ENCODE measurements at places on chromosomes 2 and 18.

DNA sequence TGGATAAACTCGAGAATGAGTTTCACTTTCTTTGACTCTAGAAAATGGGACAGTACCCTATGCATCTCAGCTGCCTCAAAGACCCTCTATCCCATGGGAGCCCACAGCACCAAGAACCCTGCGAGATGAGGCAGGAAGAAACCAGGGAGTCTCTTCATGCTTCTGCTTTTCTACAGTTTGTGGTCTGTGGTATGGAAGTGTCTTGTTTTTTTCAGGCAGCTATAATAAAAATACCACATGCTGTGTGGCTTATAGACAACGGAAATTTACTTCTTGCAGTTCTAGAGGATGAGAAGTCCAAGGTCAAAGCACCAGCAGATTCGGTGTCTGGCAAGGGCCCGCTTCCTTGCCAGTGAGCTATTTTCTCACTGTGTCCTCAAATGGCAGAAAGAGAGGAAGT is 257.9 kb downstream of the SUCLG1 start:
- DNase-seq = no peak

- DNase-seq = no peak
Measured at GRCh38 chr2:138267161-138267901, 234.2 kb upstream of the SPOPL start.

DNA sequence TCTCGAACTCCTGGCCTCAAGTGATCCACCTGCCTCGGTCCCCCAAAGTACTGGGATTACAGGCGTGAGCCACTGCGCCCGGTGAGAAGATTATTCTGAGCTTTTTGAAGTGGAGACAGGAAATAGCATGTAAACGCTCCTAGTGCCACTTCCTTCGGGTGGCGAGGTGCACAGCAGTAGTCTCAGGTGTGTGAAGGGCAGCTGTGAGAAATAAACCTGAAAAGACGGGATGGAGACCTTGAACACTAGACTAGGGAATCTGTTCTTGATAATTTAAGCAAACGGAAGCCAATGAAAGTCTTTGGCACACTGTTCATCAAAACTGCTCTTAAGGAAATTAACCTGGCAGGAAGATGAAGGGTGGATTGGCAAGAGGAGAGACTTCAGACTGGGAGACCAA is 439 bp upstream of the PLEKHH2 start:
- peak; percentile 7 for DNase-seq

- DNase-seq = no peak
Measured at GRCh38 chr2:203908066-203908796, 28.3 kb upstream of the ICOS start.

DNA sequence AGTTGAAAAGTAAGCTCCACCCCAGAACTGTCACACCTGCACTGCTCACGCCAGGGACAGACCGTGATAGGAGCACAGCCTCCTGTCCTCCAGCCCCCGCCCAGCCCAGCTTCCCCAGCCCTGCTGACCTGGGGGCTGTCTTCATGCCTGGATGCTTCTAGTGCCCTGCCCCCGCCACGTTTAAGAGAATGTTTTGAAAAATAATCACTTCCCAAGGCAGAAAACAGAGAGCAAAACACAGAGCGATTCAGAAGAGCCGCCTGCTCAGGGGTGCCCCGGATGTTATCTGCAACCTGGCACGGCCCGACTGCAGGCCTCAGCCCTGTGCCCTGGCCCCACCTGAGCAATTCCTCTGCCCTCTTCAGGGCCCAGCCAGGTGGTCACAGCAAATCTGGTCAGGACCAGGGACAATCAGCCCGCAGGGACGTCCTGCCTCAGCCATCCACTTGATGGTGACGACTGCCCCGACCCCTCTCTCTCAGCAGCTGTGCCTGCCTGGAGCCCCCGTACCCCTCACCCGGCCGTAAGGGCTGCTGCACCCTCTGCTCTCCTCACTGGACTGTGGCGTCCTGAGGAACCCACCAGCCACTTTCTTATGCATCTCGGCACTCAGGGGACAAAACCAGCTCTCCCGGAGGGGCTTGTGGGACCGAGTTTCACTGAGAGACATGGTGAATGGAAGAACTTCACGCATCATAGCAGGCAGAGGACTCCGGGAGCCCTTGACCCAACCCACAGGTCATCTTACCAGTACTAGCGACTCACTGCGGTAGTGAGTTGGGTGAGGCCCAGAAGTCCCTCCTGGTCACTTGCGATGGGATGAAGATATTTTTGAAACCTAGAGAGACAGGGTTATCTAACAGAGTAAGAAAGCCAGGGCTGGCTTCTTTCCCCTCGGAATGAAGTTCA is 30.2 kb downstream of the ADI1 start:
- no peak for DNase-seq

GRCh38 chr2:11314487-11314886 is 29.9 kb downstream of the ROCK2 start:
- no peak for DNase-seq

GRCh38 chr18:62357079-62357719 is 32.1 kb downstream of the TNFRSF11A start:
- DNase-seq = no peak

DNA sequence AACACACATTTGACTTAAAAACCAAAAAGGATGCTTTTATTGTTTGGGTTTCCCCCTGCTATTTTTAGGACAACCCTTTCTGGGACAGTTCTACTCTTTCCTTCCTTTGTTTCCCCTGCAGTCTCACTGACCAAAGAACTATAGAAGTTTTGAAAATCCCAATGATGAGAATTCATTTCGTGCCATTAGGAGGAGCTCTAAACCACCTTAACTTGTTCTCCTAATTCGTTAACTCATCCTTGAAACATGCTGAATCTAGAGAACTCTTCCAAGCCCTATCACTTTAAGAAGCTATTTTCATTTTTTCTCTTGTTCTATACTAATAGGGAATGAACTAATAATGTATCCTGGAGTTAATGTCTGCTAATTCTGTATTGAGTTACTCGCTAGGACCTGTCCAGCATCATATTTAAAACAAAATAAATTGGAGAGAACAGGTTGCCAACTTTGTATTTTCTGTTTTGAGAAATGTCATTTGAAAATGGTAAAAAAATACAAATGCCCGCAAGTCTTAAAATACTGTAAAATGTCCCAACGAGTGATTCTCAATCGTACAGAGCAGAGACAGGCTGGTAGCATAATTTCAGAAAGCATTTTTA is 62.9 kb downstream of the AFTPH start:
- no peak for DNase-seq

GRCh38 chr2:236171181-236171679 is 3.0 kb upstream of the GBX2 start:
- DNase-seq = no peak

DNA sequence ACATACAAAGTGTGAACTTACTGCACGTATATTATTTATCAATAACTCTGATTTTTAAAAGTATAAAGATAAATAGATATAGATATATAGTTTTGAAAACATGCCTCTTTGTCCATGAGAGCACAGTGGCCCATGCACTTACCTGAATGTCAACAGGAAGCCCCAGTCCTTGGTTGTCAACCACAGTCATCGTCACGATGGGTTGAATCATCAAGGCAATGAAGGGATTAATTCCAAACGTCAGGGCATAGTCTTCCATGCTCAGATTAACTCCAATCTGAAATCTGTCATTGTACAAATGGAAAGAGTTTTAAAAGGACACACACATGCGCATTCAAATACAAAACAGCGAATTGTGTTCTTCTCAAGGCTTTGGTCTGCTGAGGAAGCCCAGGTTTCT is 15.5 kb downstream of the SCYGR4 start:
- no peak for DNase-seq

GRCh38 chr2:12456293-12457106 is 260.2 kb upstream of the TRIB2 start:
- peak; percentile 43 for DNase-seq

Measured in activated CD4-positive, alpha-beta T cell treated with anti-CD3 and anti-CD28 coated beads, Interleukin-2, amount 50 U/mL, for 1 hour (primary cell).